ENCODE measurements at places on chromosomes 5 and 9.
A peak's percentile ranks its signal among the peaks of the same experiment; 100 is the strongest.

DNA sequence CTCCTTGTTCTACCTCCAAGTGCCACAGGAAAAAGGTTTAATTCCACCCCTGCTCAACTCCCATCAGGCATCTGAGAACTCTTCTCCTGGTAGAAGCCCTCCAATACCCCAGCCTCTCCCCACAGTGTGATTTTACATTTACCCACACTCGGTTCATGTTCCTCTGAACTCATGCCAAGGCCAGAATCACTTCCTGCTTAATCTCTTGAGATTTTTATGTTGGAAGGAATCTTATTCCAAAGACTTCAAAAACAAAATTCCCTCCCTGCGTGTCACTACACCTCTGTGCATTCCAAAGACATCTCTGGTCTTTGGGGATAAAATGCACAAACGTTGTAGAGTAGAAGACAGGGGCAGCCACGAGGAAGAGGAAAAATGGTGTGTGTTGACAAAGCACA lies 186.8 kb downstream of the ACTL7B start:
- no peak for DNase-seq
- no peaks in the 10 kb centered on the region for H3K36me3 ChIP-seq
- H3K27ac ChIP-seq = no peak overlapping the region
- no peaks in the 10 kb centered on the region for H3K4me1 ChIP-seq
- no peaks in the 10 kb centered on the region for H3K27me3 ChIP-seq
- H3K4me3 ChIP-seq = no peak overlapping the region

DNA sequence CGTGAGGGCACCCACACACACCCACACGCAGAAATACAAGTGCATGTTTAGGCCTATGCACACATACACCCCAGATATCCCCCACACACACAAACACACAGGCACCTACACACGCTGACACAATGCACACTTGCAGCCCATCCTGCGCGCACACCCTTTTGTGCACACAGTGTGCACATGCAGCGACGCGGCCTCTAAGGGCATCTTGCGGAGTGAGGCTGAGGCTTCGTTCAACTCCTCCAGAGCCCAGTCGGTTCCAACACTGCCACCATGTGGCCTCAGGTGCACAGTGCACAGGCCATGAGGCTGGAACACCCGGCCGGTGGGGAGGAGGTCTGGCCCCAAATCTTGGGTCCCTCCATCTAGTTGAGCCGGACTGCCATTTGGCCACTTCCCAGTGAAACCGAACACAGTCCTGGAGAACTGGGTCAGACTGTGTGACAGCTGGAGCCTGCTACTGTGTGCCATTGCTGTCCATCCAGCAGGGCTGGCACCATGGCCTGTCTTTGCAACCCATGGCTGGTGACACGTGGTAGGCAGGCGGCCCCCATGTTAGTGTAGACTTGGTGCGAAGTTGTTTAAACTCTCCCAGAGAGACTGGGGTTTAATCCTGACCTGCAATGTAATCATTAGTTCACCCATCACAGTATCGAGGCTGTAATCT lies 97.7 kb upstream of the MVB12B start:
- H3K27ac ChIP-seq = no peak overlapping the region
- DNase-seq = peak; percentile 76
- no peak overlapping the region for H3K4me3 ChIP-seq
- H3K36me3 ChIP-seq = no peaks in the 10 kb centered on the region
- H3K27me3 ChIP-seq = peaks cover 16% of the 10 kb centered on the region
- peaks cover 5% of the 10 kb centered on the region for H3K4me1 ChIP-seq

- H3K4me3 ChIP-seq = no peak overlapping the region
- H3K36me3 ChIP-seq = no peaks in the 10 kb centered on the region
- H3K27ac ChIP-seq = no peak overlapping the region
- no peaks in the 10 kb centered on the region for H3K27me3 ChIP-seq
Observed at GRCh38 chr9:98983295-98984268, 39.9 kb downstream of the COL15A1 start.

DNA sequence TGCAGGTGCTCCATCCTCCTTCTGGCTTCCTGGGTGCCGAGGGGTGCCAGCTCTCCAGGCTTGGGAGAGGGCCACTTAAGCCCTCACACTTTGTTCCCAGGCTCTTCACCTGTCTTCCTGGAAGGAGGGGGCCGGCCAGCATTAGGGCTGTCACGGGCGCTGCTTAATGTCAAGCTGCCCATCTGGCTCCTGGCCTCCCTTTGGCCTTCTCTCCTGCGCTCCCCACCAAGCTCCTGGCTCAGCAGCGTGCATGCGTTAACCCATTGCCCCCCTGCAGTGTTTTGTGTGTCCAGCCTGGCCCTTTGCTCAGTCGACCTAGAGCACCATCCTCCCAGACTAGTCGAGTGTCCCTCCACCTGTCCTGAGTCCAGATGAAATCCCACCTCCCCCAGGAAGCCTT lies 21.3 kb downstream of the NTNG2 start:
- H3K36me3 ChIP-seq = no peaks in the 10 kb centered on the region

DNA sequence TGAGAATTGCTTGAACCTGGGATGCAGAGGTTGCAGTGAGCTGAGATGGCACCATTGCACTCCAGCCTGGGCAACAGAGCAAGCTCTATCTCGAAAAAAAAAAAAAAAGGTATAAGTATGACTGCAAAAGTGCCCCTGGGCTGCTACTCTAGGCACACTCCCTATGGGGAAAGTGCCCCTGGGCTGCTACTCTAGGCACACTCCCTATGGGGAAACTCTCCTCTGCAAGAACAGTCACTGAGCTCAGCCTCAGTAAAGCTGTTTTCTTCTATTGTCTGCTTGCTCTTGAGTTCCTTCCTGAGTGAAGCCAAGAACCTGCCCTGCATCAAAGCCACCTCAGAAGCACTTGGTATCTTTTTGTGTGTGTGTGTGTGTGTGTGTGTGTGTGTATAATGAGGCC lies 20.9 kb upstream of the TENT2 start:
- H3K4me3 ChIP-seq = no peak overlapping the region
- H3K36me3 ChIP-seq = no peaks in the 10 kb centered on the region
- no peaks in the 10 kb centered on the region for H3K27me3 ChIP-seq
- DNase-seq = no peak

DNA sequence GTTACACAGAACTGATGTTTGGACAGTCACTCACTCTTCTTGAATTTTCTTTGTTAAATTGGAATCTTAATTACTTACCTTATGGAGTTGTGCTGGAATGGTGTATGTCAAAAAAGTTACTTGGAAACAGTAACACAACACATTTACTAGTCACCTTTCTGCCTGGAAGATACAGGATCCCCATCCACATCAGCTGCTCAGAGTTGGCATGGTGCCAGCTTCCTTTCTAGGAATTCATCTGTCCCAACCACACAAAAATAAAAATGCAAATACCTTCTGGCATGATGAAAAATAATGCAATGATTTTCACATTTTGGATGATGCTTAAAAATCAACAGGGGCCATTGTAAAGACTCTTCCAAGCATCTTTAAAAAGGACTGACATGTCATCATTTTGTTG lies 341.5 kb downstream of the TMEM38B start:
- no peaks in the 10 kb centered on the region for H3K36me3 ChIP-seq
- H3K27ac ChIP-seq = no peak overlapping the region
- H3K4me1 ChIP-seq = no peaks in the 10 kb centered on the region
- DNase-seq = no peak
- no peak overlapping the region for H3K4me3 ChIP-seq

DNA sequence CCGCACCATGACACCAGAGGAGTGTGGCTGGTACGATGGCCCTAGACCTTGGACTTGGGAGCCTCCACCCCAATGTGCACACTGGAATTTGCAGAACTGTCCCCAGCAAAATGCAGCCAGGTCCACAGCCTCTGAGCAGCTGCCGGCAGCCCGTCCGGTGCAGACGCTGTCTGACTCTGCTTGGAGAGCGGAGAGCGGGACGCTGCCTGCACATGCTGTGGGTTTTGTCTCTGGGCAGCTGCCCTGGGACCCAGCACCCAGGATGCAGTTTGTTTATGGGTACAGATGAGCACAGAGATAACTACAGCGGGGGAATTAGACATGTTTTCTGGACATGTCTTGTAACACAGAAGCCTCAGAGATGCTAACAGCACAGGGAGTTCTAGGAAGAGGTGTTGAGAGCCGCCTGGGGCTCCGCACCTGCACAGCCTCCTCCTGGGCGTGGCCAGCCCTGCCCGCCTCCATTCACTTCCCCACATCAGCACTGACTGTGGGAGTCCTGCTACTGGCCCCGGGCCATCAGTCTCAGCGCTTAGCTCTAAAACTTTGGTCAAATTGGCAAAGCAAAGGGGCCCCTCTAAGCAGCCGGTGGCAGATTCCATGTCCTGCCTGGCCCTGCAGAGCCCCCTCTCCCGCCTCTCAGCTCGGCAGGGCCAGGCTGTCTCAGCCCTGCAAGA lies 159.6 kb downstream of the IRX2 start:
- H3K4me1 ChIP-seq = no peaks in the 10 kb centered on the region
- H3K4me3 ChIP-seq = no peak overlapping the region
- no peaks in the 10 kb centered on the region for H3K36me3 ChIP-seq
- no peak for DNase-seq
- no peak overlapping the region for H3K27ac ChIP-seq
- no peaks in the 10 kb centered on the region for H3K27me3 ChIP-seq

GRCh38 chr5:54717870-54718269 lies 200.3 kb downstream of the SNX18 start:
- H3K27ac ChIP-seq = no peak overlapping the region
- no peaks in the 10 kb centered on the region for H3K27me3 ChIP-seq
- no peak for DNase-seq
- no peak overlapping the region for H3K4me3 ChIP-seq

DNA sequence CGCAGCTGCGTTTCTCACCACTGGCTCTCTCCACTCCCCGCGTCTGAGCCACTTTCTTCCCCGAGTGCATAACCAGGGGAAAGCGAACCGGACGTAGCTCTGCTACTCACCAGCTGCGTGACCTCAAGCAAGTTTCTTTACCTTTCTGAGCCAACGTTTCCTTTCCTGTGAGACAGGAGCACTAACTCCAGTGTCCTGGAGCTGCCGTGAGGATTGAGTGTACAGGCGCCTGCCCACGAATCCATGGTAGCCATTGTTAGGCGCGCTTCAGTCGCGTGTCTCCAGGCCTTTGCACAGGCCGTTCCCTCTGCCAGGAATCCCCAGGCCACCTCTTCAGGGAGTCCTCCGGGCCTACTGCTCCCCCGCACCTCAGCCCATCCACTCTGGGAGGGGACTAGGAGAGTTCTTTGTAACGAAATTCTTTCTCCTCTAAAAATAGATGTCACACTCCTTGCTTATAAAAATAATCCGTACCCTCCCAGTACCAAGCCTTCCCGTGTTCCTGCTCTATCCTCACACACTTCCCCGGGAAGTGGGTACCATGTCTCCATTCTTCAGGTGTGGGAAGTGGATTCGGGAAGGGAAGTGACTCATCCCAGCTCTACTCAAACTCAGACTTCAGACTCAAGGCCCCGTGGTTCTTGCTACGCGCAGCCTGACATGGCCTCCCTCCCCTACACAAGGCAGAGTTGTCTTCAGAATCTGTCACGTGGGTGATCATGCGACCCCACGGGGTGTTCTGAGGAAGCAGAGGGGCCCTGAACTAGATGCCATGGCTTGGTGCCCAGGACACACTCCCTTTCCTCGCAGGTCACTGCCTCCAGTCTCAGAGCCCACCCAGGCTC lies 16.1 kb upstream of the CRB2 start:
- no peak for DNase-seq
- peaks cover 29% of the 10 kb centered on the region for H3K4me1 ChIP-seq
- no peaks in the 10 kb centered on the region for H3K36me3 ChIP-seq
- H3K27me3 ChIP-seq = no peaks in the 10 kb centered on the region

DNA sequence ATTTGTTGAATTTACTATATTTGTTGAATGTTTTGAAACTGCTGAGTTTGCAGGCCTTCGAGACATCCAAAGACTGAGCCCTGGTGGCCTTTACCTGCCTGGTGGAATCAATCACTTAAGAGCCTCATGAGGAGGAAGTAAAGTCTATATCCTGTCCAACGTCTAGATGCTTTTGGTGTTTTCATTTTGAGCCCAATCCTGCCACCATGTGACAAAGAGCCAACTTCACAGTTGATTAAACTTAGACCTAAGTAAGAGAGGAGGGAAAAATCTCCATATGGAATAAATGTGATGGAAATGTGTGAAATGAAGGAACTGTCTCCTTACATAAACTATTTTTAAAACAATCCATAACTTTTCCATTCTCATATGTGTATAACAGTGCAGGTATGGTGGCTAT lies 220.1 kb downstream of the PRR16 start:
- no peaks in the 10 kb centered on the region for H3K27me3 ChIP-seq
- H3K4me3 ChIP-seq = no peak overlapping the region
- H3K4me1 ChIP-seq = no peaks in the 10 kb centered on the region
- H3K36me3 ChIP-seq = no peaks in the 10 kb centered on the region
- no peak overlapping the region for H3K27ac ChIP-seq

DNA sequence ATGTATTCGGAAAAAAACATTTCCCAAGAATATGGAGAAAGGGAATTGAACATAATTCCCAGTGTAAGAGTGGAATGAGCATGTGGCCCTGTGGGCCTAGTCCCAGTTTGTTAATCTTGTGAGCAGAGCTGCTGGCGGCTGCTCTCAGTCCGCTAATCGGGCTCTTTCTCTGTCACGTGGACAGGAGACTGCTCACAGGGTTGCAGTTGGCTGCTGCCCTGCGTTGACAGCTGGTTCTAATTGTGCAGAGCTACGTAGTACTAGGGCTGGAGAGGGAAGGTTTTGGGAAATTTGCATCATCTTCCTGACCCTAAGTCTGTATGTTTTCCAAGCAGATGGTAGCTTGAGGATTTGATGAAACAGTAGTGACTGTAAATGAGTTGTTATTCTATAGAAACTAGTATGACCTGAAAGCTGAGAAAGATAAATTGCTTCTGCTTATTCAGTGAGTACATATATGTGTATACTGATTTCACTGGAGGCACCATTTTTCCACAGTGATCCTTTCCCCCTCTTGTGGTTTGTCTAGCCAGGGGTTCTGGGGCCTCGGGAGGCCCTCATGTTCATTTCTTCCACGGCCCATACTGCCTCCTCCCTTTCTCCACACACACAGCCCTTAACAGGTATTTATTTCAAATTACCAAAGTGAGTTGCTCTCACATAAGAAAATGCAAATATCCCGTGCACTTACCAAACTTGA lies 100.6 kb downstream of the ANGPTL2 start:
- peaks cover 3% of the 10 kb centered on the region for H3K36me3 ChIP-seq
- H3K4me1 ChIP-seq = no peaks in the 10 kb centered on the region
- no peaks in the 10 kb centered on the region for H3K27me3 ChIP-seq
- H3K4me3 ChIP-seq = no peak overlapping the region

DNA sequence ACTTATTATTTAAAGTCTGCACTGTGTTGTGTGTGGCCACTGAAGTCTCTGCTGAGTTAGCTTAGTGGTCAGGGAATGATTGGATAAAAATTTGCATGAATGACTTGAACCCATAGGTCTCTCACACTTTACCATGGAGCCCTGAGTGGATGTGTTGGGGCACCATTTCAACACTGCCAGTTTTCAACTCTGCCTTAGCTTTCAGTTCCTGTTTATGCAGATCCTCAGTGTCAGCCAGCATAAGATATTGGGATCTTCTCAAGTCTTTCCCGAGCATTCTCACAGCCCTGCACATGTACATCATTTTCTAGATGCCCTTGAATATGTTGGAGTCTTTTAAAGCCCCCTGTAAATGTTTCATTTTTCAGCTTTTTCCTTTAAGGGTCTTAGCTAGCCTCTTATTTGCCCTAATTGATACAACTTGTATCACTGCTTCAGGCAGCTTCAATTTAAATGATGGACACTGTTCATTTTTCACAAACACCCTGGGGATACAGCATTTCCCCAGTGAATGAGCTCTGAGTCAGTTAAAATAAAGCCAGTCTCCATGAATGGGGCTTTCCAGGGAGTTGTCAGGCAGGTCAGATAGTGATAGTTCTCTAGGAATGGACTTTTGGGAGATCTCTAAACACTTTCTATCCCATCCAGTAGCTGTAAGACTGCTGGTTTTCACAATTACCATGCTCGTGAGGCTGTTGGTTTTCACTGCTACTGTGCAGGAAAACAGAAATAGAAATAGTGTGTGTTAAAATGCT lies 211.9 kb upstream of the PAPPA start:
- no peak overlapping the region for H3K4me3 ChIP-seq
- no peak for DNase-seq
- no peak overlapping the region for H3K27ac ChIP-seq
- no peaks in the 10 kb centered on the region for H3K36me3 ChIP-seq
- H3K4me1 ChIP-seq = no peaks in the 10 kb centered on the region
